Activated T-cell treated with anti-CD3 and anti-CD28 coated beads, Interleukin-2, amount 50 U/mL, for 48 hours (primary cell): ENCODE measurements at places on chromosomes 7 and 10.
A peak's percentile ranks its signal among the peaks of the same experiment; 100 is the strongest.

DNA sequence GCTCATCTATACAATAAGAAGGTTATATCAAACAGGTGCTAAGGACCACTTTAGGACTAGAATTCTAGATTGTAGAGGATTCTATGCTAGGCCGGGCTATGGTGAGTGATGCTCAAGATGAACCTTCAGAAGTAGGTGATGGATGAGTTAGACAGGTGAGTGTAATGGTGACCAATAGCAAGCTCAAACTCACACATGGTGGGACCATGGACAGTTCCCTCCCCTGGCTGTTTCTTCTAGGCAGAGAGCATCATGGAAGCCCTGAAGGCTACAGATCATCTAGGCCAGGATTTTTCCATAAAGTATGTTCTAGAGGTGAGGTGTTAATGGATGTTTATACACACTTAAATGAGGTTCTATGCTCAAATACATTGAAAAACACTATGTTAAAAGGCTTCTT lies 162.2 kb upstream of the WDR11 start:
- DNase-seq, result no peak

DNA sequence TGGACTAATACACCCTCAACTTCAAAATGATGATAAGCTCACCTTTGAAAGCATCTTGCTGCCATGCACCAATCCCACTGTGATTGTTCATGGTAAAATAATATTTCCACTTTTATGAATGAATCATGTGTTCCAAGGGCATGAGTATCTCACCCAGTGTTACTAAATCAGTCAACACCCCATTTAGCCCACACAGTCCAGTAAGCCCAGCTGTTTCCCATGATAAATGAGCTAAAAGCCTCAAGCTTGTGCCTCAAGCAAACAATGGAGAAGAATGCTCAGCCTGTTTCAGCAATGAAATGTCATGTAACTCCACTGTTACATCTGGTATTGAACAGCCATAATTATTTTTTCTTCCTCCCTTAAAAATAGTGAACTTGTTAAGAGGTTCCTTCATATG lies 442.5 kb downstream of the XPNPEP1 start:
- no peak for DNase-seq

DNA sequence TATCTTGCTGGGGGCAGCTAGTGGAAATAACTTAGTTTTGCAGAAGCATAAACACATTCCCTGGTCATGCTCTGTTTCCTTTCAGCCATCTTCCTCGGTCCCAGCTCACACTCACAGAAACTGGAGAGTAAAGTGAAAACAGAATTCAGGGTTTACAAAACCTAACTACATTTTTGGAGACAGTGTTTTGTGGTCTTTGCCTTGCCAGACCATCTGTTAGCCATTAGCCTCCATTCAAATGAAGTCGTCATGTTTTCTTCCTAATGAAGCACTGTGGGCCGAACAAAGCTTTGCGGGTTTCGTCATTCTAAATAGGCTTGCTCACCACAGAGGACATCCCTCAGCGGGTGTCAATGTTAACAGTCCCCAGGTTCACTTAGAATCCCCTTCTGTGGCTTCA lies 214.6 kb upstream of the TMEM72 start:
- no peak for DNase-seq

DNA sequence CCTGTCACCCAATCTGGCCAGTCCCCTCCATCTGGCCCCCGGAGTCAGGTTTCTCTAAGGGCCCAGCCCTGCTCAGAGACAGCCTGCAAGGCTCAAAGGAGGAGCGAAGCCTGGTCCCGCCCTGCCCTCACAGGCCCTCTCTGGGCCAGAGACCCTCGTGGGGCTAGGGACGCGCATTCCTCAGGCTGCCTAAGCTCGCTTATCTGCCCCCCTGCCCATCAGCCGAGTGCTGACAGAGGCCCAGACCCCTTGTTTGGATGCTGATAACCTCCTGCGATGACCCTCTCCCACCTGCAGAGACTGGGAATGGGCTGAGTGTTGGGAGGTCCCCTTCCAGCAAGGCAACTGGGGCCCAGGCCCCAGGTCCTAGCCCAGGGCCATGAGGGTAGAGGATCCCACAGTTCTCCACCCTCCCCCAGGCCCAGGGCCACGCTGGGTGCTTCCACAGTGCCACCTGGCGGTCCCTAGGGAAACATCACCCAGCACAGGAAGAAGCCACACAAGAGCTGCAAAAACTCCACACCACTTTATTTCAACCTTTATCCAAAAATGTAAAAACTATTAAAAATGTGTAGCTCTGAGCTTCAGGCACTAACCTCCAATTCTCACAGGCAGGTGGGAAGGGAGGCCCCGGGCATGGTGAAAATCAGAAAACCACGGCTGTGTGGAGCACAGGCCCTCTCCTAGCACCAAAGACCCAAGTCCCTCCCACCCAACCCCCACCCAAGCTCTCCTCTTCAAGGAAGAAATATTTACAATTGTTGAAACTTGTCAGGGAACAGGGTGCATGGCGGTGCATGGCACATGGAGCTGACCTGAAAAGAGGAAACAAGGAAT lies 2.2 kb downstream of the NPM3 start:
- DNase-seq, result peak; percentile 86

- DNase-seq, result no peak
Observed at GRCh38 chr10:112395809-112396530, 22.1 kb downstream of the ACSL5 start.

DNA sequence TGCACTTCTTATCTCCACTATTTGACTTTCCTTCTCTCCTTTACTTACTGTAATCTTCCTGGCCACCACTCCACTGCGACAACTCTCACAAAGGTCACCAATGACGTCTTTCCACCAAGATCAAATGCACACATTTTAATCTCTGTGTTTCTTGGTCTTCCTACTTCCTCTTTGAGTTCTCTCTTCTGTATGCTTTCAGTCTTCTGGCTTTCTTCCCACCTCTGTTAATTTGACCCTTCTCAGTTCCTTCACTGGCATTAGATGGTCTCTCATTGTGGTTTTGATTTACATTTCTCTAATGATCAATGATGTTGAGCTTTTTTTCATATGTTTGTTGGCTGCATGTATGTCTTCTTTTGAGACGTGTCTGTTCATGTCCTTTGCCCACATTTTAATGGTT lies 31.9 kb downstream of the FAM107B start:
- DNase-seq, result no peak

- DNase-seq, result no peak
Observed at GRCh38 chr7:70237831-70238575, 639.7 kb downstream of the AUTS2 start.

- no peak for DNase-seq
Observed at GRCh38 chr7:27635728-27636127, 27.0 kb downstream of the HIBADH start.

DNA sequence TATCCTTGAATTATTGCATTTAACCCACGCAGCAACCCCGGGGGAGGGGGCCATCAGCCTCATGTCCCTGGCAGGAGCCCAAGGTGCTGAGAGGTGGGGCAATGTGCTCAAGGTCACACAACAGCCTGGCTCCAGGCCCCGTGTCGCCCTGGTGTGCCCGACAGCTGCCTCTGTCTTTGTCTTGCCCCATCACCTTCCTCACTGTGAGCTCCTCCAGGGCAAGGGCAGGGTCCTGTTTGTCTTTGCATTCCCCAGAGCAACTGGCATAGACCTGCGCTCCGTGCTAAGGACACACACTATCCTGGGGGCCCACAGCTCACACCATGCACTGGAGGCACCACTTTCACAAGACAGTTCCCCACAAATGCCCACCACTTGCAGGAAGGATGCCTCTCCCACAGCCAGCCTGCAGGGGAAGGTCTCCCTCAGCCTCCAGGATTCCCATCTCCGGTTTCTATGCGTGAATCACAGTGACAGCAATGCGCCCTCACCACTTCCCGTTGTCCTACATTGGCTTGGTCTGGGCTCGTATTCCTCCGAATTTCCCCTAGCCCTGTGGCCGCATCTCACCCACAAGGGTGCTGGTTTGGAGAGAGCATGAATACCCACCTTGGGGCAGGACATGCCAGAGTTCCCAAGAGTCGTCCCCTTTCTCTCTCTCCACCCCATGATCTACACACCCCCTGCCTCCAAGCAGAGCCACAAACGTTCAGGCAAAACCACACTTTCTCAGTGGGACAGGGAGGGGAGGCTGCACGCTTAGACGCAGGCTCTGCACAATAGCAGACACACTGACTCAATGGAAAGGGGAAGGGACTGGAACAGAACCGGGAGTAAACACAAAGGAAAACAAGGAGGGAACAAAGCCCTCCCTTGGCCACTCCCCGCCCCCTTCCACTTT lies 10.3 kb downstream of the ITPRIP start:
- DNase-seq, result no peak

DNA sequence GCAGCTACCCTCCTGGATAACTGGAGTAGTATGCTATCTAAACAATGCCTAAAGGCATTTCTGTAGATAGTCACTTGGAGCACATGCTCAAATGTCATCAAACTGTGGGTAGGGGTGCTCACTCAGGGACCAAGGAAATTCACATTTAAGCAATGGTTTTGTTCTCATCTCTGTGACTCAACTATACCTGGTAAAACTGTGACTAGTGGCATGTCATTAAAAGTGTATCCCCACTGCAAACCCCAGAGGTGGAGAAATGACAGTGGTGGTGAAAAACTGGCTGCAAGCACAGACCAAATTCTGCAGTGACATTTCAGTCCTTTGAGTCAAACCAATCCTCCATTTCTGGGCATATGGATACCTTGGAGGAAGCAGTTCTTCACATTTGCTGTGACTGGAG lies 134.2 kb upstream of the EFCAB10 start:
- DNase-seq, result peak; percentile 30

GRCh38 chr7:71384094-71384493 lies 252.2 kb downstream of the GALNT17 start:
- no peak for DNase-seq

DNA sequence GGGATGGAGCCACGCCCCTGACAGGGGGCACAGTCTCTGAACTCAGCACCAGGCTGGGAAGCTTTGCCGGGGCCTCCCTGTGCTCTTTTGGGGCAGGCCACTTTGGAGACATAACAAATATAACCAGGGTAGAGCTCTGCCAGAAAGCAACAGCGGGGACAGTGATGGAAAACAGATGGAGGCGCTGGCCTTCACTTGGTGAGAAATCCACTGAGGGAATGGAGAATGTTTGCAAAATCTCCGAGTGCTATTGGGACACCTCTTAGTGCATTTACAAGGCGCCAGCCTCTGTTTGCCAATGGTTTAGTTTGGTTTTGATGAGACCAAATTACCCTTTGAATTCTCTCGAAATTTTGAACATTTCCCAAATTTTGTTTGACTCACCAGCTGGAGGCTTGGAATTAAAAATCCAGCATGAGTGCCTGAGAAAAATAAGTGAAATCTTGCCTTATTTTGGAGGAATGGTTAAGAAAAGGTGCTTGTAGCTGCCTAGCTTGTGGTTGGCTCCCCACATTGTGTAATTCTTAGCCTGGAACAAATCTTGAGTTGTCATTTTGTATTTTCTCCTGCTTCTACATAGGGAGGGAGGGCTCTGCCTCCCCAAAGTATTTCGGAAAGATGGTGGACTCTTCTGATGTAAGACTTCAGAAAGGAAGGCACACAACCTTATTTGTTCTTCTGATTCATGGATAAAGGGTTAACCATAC lies 980.5 kb downstream of the LRMDA start:
- DNase-seq, result no peak

DNA sequence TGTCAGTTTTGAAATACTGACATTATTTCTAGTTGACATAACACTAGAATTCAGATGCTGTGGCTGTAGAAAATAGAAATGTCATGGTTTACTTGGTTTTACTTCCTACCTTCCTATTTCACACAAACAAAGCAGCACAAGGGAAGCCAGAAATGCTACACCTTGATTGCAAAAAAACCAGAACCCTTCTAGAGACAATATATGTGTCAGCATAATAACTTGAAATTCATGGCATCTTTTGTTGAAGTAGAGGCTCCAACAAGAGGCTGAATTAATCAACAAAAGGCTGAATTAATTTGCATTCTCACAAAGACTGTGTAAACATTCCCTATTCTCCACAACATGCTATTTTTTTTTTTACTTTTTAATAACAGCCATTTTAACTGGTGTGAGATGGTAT lies 25.2 kb downstream of the ZNF117 start:
- no peak for DNase-seq

DNA sequence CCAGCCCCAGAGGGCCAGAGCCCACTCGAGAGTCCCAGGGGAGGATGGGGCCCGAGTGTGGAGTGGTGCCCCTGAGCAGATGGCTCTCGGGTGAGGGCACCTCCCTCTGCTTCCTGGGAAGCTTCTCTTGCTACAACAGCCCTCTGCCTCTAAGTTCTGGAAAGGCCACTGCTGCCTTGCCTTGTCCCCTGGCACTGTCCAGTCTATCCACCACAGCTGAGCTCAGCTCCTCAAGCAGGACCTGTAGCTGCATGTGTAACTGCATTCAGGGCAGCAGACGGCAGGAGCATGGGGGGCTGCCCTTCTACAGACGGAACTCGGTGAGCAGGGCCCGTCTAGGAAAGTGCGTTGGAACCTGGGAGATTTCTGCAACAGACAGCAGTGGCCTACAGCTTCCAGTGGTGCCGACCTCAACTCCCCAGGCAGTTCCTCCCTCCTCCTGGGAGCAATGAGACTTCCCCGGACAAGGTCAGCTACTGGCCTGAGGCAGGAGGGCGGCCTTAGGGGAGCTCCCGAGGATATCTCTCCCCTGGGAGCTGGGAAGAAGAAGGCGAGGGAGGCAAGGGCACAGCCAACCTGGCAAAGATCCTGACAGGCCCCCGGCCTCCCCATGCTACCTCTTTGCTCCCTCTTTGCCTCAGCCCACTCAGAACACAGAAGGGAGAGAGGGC lies 88.5 kb downstream of the DLG5 start:
- no peak for DNase-seq

DNA sequence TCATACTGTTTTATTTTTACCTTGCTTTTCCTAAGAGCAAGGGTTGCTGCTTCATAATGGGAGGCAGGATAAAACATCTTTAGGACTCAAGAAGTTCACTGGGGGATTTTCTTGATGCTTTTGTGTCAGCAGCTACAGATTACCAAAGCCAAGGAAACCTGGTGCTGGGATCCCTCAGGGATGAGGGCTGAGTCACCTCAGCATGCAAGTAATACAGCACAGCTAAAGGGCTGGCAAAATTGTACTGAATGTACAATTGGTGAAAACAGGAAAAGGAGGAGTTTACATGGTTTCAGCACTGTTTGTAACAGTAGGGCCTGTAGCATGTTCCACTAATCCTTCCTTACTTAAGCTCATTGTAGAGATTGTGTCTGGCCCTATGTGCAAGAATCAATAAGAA lies 1056.8 kb downstream of the SORCS1 start:
- DNase-seq, result no peak

DNA sequence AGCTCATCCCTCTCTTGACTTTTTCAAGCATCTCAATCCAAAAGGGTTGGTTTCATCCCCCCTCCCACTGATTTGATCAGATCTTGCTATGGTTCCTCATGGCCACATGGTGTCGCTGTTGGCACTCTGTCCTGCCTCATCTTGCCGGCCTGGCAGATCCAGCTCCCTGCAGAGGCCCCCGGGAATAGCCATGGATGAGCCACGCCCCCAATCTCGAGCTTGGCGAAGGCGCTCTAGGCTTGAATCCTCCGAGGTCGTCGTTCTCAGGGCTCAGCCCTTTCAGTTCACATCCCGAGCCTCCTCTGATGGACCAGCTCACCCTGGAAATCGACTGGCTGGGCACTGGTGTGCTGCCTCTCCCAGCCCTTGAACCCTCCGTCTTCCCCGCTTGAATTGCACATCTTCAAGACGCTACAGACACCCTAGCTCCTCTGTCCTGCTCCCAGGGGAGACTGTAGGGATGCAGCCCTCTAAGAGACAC lies 628.7 kb downstream of the TYW1 start:
- DNase-seq, result peak; percentile 25

GRCh38 chr7:47982610-47983009 lies 3.2 kb upstream of the HUS1 start:
- no peak for DNase-seq
